ENCODE measurements at places on chromosomes 3 and 15.

DNA sequence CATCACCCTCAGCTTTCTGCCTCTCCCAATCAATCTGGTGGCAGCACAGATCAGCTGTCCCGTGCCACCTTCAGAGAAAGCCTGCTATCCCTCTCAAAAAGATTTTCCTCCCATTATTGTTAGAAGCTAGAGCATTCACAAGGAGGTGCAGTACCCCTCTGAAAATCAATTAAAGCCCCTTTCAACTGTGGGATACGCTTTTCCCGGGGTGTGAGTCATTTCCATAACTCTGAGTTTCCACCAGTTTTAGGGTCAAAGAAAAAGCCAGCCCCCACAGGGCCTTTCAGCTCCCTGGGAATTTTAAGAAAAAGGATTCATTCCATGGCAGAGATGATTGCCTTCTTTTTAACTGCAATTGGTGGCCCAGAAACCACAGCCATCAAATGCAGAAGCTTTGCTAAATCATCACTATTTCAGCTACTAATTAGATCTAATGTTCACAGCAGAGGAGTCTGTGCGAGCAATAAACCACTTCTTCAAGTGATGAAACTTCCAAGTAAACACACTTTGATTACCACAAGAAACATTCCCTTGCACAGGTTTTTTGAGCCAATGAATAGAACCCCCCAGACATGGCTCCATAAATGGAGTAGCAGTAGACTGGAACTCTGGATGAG lies 270.0 kb upstream of the TPRG1 start:
- DNase-seq = no peak

DNA sequence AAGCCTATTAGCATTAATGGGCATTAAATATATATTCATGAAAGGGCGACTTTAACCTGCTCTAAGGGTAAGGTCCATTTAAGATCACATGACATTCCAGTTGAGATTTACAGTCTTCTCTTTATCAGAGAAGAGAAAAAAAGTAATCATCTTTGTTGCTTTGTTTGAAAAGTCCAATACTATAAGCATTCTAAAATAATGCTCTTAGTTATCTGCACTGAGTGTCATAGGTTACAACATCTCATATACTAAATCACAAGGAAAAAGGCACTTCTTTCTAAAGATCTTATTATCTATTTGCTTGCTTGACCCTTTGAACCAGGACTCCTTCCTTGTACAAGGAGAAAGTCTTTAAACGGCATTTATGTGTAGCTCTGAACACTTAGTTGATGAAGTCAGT lies 1.4 kb downstream of the TMEM207 start:
- DNase-seq = no peak

DNA sequence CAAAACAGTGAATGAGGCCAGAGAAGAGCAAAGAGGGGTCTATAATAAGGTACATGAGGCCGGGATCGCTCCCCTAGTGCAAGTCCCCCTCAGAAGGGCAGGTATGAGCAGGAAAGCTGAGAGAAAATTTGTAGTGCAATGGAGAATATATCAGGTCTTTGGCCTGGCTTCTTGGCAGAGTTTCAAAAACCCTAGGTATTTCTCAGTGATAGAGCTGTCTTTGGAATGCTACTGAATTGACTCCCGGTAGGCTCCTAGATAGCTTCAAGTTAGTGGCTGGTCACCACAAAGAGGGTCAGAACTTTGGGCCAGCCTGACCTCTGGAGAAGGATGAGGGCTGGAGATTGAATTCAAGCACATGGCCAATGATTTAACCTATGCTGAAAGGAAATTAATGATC lies 30.6 kb upstream of the OXTR start:
- DNase-seq = no peak

DNA sequence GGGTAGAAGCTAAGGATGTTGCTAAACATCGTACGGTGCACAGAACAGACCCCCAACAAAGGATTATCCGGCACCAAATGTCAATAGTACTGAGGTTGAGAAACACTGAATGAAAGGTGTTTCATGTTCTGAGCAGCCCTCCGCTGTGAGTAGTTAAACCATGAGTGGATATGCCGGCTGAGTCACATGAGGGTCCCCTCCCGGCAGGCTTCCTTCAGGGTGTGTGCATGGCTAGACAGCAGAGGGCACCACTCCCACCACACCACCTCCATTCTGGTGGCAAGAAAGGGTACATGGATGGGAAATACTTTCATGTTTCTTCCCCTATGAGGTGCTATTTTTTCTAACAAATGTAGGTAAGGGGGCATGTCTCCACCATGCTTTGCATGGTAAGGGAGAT lies 128.3 kb upstream of the SEMA6D start:
- DNase-seq = no peak

DNA sequence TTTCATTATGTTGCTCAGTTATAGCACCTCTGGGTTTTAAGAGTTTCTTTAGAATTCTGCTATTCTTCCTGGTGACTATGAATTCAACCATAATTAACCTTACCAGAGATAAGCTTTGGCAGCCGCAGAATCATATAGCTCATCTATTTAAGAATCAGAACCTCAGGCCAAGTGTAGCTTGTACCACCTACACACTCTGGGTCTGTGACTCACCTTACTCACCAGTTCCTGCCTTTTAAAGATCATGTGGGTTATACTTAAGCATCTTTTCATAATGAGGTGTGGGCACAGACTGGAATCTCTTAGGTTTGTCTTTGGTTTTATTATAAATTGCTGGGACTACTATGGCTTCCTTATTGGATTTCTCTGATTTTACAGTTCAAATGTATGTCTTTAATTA lies 21.9 kb downstream of the CDV3 start:
- no peak for DNase-seq

DNA sequence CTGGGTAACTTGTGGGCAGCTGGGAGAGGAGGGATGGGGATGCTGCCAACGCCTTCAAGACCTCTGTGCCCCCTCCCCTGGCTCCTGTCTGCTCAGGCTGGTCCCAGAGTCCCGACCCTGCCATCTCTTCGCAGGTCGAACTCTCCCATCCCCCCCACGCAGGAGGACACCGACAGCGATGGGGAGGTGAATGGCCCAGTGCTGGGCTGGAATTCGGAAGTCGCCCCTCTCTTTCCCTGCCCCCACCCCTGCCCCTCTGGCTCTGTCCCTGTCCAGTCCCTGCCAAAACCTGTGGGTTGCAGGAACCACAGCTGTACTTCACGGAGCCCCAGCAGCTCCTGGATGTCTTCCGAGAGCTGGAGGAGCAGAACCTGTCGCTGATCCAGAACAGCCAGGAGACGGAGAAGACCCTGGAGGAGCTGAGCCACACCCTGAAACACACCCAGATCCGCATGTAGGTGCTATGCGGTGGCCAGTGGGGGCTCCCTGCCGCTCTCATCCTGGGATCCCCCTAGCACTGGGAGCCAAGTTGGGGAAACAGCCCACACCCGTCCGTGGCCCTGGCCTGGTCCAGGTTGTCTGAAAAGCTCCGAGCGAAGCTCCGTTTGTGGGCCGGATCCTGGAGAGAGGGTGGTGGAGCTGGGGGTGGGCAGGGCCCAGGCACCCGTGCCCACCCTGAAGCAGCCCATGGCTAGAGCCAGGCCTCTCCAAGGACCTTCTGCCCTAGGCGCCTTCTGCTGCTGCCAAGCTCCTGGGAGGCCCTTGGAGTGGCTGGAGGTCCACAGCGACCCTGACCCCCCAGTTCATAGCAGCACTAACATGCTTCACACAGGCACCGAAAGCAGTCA lies 28.7 kb downstream of the CFAP100 start:
- no peak for DNase-seq

DNA sequence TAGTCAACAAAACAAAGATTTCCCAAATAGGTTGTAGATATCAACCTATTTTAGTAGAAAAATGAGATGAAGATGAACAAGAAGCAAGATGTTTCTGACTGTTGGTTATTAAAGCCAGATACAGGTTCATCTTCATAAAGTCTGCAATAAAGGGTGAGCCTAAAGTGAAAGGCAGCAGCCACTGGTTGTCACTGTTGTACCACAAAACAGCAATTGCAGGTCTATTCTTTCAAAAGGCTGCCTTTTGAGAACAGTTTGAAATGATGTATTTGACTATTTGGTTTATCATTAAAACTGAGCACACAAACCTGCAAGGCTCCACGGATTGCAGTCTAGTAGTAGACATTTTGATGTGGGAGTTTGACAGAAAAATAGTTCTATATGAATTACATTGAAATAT lies 543.4 kb downstream of the GBE1 start:
- DNase-seq = no peak

- DNase-seq = no peak
Observed at GRCh38 chr15:47803767-47804166, 86.5 kb downstream of the SEMA6D start.

- DNase-seq = no peak
Observed at GRCh38 chr15:84868037-84868880, 16.2 kb upstream of the SLC28A1 start.

DNA sequence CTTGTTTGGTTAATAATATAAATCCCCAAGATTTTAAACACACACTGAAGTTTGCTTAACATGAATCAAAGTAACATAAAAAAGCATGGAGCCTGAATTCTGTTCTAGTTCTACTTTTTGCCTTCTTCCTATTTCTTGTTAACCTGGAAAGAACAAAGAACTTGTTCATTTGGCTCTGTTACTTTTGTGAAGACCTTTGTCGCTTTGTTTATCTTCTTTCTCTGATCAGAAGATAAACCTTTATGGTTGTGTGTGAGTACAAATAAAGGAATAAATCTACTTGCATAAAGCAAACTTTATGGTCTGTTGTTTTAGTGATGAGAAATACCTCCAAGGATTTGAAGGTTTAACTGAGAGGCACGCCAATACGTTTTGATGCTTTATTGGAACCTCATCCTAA lies 210.1 kb upstream of the SATB1 start:
- no peak for DNase-seq

DNA sequence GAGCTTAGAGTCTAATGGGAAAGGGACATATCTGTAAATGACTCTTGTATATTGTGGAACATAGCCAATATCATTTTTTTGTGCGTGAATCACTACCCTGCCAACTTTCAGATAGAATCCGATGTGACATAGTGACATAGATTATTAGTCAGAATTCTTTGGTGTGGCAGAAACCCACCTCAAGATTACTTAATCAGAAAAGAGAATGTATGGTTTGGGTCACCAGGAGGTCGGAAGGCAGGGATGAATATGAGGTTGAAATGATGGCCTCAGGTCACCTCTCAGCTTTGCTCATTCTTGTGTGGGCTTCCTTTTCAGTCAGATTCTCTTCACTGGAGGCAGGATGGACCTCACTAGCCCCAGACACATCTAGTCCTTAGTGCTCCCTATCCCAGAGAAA lies 41.4 kb downstream of the SNAPC5 start:
- DNase-seq = no peak

GRCh38 chr15:95558131-95558530 lies 772.4 kb upstream of the NR2F2 start:
- no peak for DNase-seq

DNA sequence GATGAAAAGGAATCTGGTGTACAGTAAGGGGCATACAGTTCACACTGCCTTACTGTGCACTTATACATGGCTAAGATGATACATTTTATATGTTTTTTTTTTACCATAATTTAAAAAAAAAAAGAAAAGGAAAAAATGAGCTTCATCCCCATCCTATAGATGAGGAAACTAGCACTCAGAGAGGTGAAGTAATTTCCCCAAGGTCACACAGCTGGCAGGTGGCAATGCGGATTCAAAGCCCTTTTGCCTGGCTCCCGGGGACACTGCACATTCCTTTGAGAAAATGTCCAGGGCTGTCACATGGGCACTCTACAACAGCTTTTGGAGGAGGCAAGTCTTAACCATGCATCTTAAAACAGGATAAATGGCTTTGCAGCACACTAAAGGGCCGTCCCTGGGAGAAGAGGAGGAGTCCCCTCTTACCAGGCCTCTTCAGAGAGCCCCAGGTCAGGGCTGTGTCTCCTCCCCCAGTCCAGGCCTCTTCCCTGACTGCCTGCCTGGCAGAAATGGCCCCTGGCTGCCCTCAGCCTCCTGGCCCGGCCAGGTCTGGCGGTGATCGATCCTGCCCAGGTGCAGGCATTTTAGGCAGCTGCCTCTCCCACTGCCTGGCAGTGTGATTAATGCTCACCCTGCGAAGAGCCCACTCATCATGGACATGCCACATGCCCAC lies 95.1 kb upstream of the LINGO1 start:
- no peak for DNase-seq

Data from NCI-H774 (cell line).